ENCODE measurements at places on chromosomes 13 and 19. TPM values are rescaled to one million over a fixed set of nuclear protein-coding genes. Genes with fewer than 3 reads are reported as not detected.

GRCh38 chr13:59898066-59898465 lies 265.7 kb downstream of the DIAPH3 start:
- DNase-seq = no peak

GRCh38 chr19:36215276-36216123 lies 594 bp downstream of the ZNF146 start:
- DNase-seq = peak; percentile 54

DNA sequence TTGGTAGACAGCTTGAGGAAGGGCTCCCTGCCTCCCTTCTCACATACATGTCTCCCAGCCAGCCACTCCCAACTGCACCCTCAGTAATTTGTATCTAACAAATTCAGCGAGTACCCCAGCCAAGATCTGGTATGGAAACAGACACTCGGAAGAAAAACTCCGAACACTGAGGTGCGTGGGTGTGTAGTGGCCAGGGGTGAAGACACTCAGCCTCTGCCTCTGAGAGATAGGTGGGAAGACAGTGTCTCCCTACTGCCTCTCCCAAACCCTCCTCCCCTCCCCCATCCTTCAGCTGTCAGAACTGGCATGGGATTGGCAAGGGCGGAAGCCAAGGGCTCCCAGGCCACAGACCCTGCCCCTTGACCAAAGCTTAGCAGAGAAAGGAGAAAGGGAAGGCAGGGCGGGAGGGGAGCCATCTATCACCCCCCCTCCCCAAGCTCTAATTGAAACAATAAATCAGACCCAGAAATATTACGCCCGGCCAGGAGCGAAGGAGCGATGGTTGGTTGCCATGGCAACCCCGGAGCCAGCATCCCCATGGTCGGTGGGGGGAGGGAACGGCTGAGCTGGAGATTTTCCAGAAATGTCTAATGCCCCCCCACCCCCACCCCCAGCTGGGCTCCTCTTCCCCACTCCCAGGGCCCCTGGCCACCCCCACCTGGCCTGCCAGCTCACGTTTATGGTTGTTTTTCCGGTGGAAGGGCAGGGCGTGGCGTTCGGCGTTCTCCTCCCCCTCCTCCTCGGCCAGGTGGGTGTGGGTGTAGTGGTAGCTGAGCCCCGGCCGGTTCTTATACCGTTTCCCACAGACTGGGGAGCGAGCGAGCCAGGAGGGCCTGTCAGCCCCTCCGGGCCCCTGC lies 7.0 kb downstream of the DPF1 start:
- DNase-seq = no peak

DNA sequence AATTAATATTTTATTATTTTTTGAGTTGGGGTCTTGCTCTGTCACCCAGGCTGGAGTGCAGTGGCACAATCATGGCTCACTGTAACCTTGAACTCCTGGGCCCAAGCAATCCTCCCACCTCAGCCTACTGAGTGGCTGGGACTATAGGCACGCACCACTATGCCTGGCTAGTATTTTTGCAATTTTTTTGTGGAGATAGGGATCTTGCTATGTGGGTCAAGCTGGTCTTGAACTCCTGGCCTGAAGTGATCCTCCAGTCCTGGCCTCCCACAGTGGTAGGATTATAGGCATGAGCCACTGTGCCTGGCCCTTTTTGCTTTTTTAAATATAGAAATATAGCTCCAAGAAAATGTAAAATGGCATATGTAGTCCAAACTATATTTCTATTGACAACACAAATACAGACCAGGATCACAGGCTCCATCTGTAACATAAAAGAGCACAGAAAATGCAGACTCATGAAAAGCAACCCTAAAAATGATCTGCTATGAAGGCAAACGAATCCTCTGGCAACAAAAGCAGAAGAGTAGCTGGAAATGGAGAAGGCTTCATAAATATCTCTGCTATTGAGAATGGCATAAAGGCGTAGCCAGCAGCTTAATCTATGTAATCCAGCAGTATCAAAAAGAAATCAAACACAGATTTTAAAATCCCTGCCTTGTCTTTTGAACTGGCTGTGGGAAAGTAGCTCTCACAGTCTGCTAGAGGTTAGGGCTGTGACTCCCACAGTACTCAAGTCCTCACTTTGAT lies 200.6 kb downstream of the LHFPL6 start:
- no peak for DNase-seq

GRCh38 chr13:27593267-27593666 lies 27.1 kb downstream of the LNX2 start:
- no peak for DNase-seq

DNA sequence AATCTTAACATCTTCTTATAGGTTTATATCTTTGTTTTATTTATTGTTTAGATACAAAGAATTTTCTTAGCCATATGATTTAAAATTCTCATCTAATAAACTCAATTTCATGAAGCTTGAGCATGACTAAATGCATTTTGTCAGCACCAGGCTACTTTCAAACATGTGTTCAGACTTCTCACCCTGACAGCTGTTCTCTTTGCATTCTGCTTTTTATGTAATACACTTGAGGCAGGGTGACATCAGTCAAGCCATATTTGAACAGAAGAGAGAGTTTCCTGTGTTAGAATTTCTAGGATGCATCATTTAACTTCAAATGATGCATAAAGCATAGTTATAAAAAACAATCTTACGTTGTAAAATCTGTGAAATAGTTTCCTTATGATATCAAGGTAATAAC lies 1295.1 kb upstream of the PCDH20 start:
- DNase-seq = no peak

- no peak for DNase-seq
Observed at GRCh38 chr19:50893047-50893736, 18.0 kb downstream of the KLK4 start.

DNA sequence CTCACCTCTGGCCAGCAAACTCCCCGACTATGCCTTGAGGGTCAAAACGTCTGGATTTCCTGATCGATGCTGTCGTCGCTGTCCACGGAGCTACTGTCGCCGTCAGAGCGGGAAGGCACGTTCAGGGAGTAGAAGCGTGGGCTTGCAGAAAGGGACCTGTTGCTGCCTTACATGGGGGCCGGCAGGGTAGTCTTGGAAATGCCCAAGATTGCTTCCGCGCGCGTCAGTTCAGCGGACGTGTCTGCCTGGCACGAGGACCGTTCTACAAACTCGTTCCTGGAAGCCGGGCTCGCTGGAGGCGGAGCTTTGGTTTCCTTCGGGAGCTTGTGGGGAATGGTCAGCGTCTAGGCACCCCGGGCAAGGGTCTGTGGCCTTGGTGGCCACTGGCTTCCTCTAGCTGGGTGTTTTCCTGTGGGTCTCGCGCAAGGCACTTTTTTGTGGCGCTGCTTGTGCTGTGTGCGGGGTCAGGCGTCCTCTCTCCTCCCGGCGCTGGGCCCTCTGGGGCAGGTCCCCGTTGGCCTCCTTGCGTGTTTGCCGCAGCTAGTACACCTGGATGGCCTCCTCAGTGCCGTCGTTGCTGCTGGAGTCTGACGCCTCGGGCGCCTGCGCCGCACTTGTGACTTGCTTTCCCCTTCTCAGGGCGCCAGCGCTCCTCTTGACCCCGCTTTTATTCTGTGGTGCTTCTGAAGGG lies 15.4 kb downstream of the RB1 start:
- peak; percentile 33 for DNase-seq

DNA sequence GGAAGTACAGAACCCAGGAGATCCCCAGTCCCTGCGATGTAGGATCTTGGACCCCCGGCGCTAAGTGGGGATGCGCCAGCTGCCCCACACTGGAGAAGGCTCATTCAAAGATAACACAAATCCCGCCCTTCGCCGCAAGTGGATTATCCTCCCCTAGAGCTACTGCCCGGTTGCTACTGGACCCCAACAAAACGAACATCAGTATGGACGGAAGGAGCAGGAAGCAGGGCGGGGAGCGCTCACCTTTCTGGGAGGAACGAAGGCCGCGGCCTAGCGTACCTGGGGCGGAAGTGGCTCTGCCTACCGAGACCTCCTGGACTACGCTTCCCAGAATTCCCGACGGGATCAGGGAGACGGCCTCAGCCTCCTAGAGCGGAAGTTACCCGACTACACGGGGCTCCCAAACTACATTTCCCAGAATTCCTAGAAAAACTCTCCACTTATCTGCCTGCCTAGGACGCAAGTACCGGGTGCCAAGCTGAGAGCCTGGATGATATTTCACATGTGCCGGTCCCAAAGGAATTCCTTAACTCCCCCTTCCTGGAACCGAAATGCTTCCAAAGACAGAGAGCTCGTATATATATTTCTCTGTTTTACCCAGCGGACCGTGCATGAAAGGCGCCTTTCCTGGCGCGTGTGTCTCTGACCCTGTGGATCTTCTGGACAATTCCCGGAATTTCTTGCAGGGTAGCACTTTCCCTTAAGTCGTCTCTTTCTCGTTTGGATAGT lies at the start of gene ZNF112:
TSS of gene ZNF112 (minus strand) at position 298 of the 729 bp plus-strand sequence. CDS start 16,141 bp downstream, outside the sequence.
- DNase-seq = peak; percentile 12

GRCh38 chr19:38448225-38448624 lies 14.7 kb downstream of the RYR1 start:
- DNase-seq = no peak

GRCh38 chr13:44389060-44389666 lies 15.5 kb downstream of the SERP2 start:
- DNase-seq = no peak

DNA sequence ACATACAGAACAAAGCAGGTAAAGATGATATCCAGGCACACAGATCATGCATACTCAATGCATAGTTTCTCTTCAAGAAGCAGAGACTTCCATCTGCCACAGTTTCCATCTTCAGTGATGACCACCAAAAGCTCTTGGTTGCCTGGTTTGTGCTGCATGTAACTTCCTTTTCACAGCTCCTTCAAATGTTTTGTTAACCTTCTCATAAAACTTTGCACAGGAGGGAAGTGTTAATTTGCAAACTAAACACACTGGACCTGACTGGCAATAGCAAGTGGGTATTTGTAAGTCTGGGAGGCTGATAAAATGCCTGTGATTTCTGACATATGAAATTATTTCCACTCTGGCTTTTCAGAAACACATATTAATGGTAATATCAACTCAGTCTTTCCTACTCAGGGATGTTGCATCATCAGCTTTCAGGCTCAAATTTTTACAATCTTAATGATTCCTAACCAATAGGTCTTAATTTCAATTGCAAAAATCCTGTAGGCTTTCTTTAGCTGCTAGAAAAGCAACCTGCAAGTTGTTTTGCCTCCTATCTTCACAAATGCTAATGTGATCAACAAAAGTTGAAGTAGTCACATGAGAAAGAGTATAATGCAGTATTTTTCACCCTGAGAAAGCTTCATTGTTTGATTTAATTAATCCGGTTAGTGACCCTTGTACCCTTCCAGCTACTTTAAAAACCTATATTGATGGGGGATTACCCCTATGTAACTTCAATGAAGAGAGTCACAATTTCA lies 575.6 kb downstream of the DIAPH3 start:
- no peak for DNase-seq

The TUBB4A gene
- total RNA-seq = 8.3 TPM

The ZIK1 gene
- total RNA-seq = 3.4 TPM

The PIAS4 gene
- total RNA-seq = 24.4 TPM

The KLK12 gene
- total RNA-seq = not detected

The ZNF555 gene
- 3.8 TPM for total RNA-seq

The KIR2DL3 gene
- total RNA-seq = not detected

The PSG7 gene
- not detected for total RNA-seq

The ZNF14 gene
- total RNA-seq = 6.8 TPM

The C19orf38 gene
- total RNA-seq = 1.7 TPM

The RFPL4AL1 gene
- not detected for total RNA-seq

The FCAR gene
- total RNA-seq = not detected

The ZIC2 gene
- not detected for total RNA-seq
